ENCODE measurements at places on chromosomes 12 and 14. TPM values are rescaled to one million over a fixed set of nuclear protein-coding genes. Genes with fewer than 3 reads are reported as not detected.

RNASE7 gene
- not detected for polyA plus RNA-seq

DNA sequence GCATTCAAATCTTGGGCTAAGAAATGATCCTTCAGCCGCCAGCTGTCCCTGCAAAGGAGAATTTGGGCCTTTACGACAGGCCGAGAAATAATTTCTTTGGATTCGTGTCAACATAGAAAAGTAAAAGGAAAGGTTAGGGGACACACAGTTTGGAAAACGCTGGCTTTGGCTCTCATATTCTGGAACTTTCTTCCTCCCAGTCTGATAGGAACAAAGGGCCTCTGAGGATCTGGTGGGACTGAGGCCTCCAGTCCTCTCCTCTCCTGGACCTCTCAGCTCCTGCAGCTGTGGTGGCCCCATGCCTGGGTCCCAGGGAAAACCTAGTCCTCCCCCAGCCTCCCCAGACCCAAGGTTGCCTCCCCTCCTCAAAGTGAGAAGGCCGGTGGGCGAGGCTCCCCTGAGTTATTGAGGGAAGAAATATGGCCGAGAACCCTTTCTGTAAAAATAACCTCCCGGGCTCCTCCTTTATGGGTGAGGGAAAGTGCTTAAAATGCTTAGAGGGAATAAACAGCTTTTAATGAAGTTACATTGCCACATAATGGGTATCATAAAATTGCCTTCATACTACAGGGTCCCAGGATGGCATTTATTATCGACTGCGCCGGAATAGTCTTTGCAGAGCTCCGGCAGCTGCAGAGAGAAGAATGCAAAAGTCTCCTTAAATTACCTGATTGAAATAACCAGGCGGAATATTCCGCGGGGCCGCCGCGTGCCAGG is 188.3 kb downstream of the PHETA1 start:
- DNase-seq = no peak

DNA sequence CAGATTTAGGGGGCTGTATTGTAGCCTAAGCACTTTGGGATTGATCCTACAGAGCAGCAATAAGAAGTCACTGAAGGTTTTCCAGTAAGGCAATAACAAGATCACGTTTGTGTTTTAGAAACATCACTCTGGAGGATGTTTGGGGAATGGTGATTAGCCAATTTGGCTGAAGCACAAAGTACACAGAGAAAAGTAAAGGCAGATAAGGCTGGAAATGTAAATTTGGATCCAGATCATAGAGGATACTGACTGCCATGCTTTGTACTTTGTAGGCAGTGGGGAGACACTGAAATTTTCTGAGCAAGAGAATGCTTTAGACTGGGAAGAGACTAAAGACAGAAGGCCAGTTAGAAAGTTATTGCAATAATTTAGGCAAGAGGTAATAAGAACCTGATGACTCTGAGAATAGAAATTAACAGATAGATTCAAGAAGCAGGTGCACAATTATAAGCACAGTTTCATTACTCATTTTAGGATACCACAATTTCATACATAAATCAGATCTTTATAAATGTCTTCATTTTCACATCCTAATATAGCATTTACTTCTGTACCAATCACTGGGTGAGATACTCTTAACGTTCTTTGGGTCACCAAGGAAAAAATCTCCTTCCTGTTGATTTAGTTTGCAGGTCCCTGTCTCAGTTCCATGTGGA is 314.5 kb upstream of the GARIN6 start:
- DNase-seq = no peak

DNA sequence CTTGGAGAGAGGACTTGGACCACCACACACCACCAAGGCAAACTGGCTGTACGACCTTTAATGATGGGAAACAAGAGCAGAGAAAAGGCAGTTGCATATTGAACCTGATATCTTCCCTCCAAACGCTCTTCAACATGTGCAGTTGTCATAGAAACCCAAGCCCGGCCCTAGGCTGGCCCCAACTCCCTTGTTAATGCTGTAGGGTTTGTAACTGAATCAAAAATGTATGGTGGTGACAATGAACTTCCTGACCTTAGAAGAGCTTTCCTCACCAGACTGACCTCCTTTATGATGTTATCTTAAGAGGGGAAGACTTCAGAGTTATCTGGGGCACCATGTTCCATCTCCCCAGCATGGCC is 12.3 kb downstream of the APOLD1 start:
- no peak for DNase-seq

GRCh38 chr12:87270919-87271318 is 758.3 kb downstream of the C12orf50 start:
- DNase-seq = no peak

- no peak for DNase-seq
Observed at GRCh38 chr12:105945880-105946279, 192.9 kb downstream of the NUAK1 start.

- DNase-seq = no peak
Observed at GRCh38 chr12:3692616-3693365, 60.1 kb downstream of the CRACR2A start.

DNA sequence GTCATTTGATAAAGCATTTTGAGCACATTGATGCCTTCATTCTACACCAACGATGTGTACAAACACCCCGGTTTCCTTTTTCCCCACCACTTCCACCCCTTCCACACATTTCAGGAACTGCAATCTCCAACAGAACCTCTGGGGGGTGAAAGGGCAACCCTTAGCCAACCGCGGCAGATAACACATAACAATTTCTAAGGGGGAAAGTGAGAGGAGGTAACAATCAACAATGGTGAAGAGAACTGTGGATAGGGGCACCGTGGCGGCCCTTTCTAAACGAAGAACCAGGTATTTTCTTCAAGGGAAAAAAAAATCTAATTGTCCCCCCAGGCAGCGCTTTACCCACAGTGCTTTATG is 1.1 kb downstream of the KITLG start:
- peak; percentile 52 for DNase-seq

DNA sequence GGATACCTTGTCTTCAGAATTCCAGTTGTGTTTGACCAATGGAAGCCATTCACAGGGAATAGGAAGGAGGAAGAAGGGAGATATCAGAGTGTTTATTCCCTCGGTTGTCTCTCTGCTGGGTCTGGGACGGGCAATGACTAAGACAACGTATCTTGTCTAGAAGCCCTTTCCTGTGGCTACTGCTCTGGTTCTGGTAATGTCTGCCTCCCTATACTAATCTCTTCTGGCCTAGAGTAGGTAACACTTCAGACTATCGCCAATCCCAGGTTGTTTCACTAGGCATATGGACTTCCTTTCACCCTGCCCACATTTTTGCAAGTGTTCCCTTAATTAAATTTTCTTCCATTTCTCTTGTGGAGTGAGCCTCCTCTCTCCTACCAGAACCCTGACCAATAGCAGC is 687.7 kb upstream of the TBX3 start:
- DNase-seq = no peak

- DNase-seq = peak; percentile 36
Observed at GRCh38 chr12:113231235-113232088, 10.2 kb downstream of the TPCN1 start.

- no peak for DNase-seq
Observed at GRCh38 chr12:40056373-40056772, 49.5 kb downstream of the SLC2A13 start.

MYF6 gene
- not detected for polyA plus RNA-seq

GRCh38 chr12:10067264-10067663 is 31.5 kb downstream of the CLEC1A start:
- DNase-seq = no peak

DNA sequence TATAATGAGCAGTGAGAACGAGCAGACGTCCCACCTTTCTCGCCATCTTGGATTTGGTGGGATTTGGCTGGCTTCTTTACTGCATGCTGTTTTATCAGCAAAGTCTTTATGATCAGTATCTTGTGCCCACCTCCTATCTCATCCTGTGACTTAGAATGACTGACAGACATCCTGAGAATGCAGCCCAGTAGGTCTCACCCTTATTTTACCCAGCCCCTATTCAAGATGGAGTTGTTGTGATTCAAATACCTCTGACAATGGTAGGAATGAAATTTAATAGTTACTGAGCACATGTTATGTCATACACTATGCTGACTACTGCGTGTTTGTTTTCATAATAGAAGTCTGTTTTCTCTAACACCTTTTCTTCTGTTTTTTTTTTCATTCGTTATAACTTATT is 1.9 kb downstream of the TMTC3 start:
- DNase-seq = no peak

DNA sequence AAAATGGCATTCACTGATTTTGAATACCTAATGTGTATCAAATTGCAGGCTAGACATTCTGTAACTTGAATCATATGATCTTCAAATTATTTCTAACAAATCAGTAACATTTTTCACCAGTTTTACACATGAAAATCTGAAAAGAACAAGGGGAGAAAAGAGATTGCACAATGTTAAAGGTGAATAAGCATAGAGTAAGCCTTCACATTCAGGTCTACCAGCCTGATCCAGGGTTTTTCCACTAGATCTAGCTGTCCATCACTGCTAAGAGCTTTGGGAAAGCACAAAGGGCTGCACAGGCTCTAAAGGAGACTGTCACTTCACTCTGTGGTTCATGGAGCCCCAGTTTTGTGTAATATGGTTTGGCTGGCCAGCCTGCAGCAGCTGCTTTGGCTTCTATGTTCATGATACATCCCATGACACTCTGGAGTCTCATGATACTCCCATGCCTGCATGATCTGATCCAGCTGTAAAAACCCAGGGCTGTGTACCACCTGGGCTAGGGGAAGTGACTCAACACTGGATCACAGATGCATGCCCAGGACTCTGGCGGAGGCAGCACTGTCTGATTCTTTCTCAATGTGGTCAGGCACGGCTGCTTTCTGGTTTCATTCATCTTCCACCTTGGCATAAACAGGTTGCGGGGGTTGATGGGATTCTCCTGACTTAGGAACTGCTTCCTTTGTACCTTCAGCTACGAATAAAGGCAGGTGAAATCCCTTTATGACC is 859.7 kb downstream of the GALC start:
- DNase-seq = no peak

BICDL1 gene
- polyA plus RNA-seq = 3.5 TPM

HAL gene
- 0.33 TPM for polyA plus RNA-seq

All from A549 (cell line).